ENCODE measurements at places on chromosomes 2 and 18.

DNA sequence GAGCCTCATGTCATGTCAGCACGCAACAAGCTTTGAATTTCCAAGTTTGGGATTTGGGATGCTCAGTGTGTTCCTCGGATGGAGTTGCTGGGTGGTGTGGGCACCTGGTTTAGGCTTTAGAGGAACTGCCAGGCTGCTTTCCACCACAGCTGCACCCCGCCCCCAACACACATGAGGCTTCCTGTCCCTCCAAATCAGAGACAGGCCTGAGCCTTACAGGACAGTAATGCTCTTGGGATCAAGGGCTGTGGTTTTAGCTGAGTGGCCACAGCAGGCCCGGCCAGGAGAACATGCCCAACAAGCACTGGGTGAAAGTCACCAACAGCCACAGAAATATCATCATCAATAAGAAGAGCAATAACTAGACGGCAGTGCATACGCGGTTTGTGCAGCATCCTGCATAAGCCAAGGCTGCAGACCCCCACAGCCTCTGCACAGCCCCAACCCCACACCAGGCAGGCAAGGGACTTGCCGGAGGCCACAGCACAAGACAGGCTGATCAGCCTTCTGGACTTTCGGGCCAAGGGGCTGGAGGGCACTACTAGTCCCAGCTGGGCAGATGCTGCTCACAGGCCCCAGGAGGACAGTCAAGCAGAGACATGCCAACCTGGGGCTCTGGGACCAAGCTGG, 29.7 kb upstream of the GPC1 start:
- DNase-seq: no peak

DNA sequence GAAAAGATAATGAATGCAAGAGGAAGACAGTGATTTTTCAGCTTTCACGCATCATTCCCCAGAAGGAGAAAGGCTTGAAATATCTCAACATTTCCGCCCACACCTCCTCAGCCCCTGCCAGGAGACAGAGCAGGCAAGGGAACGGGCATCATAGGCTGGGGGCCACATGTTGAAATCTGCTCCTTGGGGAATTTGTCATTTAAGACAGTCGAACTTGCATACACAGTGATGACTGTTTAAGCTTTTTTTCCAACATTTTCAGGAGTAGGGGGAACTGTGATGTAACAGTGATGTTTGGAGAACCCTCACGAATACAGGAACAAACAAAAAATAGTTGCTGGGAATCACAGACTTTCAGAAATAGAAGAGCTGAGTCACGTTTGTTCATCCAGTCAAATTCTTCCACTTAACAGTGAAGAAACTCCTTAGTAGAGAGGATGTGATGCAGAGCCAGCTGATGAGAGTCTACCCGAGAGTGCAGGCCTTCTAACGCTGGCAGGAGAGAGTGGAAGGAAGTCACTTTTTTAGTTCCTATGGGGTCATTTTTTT, 266.8 kb downstream of the ALPK2 start:
- no peak for DNase-seq

GRCh38 chr2:107107351-107107750, 221.4 kb upstream of the ST6GAL2 start:
- no peak for DNase-seq

DNA sequence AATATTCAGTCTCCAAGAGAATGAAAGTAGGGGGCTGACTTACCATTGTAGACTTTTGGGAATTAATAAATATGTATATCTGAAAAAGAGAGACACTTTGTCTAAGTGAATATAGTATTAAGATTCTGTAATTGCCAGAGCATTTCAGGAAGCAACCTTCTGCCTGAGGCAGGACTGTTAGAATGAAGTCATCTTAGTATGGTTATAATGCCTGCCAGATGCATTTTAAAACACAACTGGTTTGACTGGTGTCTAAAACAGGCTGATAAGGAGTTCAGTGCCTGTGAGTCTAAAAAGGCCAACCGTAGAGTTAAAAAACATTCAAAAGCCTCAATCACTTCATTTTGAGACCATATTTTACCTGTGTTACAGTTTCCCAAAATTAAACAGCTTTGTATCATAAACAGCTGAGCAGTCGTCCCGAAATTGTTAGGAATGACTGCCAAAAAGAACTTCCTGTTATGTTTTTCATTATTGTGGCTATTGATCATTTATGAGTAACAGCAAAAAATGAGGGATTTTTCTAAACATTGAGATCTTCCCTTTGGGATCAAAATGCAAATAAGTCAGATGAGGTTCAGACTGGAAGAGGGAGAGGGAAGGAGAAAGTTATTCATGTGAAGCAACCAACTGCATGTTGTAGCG, 443.9 kb downstream of the PID1 start:
- no peak for DNase-seq

GRCh38 chr18:12478269-12479047, 70.7 kb downstream of the PRELID3A start:
- DNase-seq: no peak

DNA sequence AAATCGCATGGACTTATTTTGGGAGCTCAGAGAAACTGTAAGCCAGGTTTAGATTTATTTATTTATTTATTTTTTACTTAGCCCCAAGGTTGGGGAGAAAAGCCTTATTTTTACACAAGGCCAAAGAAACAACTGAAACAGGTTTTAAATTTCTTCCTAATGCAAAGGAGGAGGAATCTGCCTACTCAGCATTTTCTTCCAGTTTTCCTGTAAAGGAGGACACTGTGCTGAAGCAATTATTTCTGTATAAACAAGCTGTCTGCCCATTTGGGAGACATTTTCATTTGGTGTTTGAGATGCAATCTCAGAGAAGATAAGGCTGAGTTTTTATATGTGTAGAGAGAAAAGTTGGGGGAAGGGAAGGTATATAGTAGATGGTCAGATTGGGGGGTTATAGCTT, 125.0 kb downstream of the ETAA1 start:
- DNase-seq: no peak

GRCh38 chr18:66138642-66139041, 387.8 kb downstream of the CDH7 start:
- no peak for DNase-seq

- no peak for DNase-seq
These were observed 867 bp downstream of the SF3B6 start for GRCh38 chr2:24075259-24075658.

DNA sequence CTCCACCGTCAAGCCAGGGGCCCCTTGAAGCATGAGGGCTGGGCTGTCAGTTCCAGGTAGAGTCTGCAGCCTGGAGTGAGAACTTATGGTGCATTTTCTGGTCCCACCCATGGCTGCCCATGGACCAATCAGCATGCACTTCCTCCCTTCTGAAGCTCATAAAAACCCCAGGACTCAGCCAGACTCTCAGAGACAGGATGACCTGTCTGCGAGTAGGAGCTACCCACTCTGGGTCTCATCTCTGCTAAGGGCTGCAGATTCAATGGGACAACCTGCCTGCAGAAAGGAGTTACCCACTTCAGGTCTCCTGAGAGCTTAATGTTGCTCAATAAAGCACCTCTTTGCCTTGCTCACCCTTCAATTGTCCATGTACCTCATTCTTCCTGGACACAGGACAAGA, 9.4 kb upstream of the DUSP19 start:
- DNase-seq: no peak

DNA sequence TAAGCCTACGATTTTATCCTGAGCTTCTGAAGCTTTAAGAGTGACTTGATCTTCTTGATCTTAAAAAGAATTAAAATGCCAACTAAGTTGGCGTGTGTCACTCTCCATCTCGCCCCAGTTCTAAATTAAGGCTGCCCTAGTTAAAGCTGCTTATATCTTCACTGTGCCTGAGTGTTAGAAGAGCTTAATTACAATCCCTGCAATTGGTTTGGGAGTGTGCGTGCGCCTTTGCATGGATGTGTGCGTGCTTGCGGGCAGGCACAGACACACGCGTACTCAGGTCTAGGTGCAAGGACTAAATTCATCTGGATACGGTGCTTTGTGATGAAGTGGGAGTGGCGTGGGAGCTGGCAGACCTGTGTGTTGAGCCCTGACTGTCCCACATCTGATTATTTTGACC, 201.5 kb downstream of the FAM210A start:
- no peak for DNase-seq

DNA sequence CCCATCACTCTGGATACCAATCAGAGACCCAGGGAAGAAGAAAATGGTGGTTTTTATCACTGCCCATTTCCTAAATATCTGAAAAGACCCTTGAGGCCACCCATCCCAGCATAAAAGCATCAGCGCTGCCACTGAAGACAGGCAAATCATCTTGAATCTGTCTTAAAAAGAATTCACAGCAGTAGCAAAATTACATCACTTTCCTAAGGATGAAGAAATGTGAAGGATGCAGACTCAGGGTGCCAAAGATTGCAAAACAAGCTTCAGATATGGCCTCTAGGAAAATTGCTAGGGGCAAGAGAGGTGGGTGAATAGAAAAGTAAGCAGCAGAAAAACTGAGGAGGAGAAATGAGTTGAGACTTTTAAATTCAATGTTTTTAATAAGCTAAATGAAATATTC, 70.0 kb downstream of the SLC25A12 start:
- DNase-seq: no peak

- DNase-seq: no peak
These were observed 43.2 kb downstream of the CYB5A start for GRCh38 chr18:74248595-74248994.

DNA sequence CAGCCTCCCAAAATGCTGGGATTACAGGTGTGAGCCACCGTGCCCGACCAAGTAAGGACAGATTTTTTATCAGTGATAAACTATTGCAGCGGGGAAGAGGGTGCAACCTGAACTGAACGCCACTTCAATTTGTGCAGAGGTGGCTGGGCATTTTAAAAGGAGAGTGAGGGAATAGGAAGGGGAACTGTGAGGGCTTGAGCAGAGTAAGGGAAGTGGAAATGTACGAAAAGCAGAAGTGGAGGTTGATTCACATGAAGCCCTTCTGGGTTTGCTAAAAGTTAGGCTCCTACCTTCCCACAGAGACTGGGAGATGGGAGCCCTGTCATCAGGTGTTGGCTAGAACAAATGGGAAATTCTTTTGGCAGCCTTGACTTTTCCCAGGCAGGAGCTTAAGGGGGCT, 6.1 kb downstream of the STK11IP start:
- DNase-seq: no peak

GRCh38 chr18:48808476-48808875, 142.3 kb downstream of the SMAD7 start:
- no peak for DNase-seq

Data from NCI-H2171 (cell line).